Activated CD4-positive, alpha-beta memory T cell treated with anti-CD3 and anti-CD28 coated beads, Interleukin-2, amount 10 ng/mL, durations not matched to agents 7 days and 5 days (primary cell): ENCODE measurements at places on chromosomes 6 and 20. TPM values are rescaled to one million over a fixed set of nuclear protein-coding genes. Genes with fewer than 3 reads are reported as not detected.
A peak's percentile ranks its signal among the peaks of the same experiment; 100 is the strongest.

DNA sequence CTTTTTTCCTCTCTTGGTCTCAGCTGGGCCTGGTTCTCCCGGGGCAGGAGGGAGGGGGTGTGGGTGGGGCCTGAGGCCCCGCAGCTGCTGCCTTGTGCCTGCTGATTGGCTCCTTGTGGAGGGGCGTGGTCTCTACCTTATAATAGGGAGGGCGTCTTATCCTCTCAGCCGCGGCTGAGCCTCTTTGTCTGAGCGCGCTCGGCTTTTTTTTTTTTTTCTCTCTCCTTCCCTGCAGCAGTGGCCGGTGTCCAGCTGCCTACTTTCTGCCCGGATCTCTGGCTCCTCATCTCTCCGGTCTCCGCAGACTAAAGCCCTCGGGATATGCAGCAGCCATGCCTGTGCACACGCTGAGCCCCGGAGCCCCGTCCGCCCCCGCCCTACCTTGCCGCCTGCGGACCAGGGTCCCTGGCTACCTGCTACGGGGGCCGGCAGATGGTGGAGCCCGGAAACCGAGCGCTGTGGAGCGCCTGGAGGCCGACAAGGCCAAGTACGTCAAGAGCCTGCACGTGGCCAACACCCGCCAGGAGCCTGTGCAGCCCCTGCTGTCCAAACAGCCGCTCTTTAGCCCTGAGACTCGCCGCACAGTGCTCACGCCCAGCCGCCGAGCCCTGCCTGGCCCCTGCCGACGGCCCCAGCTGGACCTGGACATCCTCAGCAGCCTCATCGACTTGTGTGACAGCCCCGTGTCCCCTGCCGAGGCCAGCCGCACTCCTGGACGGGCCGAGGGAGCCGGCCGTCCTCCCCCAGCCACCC is 11.1 kb downstream of the FAM110A start:
- no peaks in the 10 kb centered on the region for H3K27me3 ChIP-seq
- H3K4me3 ChIP-seq: peak overlapping the region; percentile 89
- peak overlapping the region; percentile 69 for H3K27ac ChIP-seq
- peaks cover 30% of the 10 kb centered on the region for H3K36me3 ChIP-seq
- H3K4me1 ChIP-seq: peaks cover 54% of the 10 kb centered on the region
- DNase-seq: peak; percentile 91

Gene FRK
- 0.03 TPM for total RNA-seq

Gene EBF4
- 2.7 TPM for total RNA-seq

Gene TMEM14A
- total RNA-seq: 23.5 TPM

Gene CCN5
- not detected for total RNA-seq

DNA sequence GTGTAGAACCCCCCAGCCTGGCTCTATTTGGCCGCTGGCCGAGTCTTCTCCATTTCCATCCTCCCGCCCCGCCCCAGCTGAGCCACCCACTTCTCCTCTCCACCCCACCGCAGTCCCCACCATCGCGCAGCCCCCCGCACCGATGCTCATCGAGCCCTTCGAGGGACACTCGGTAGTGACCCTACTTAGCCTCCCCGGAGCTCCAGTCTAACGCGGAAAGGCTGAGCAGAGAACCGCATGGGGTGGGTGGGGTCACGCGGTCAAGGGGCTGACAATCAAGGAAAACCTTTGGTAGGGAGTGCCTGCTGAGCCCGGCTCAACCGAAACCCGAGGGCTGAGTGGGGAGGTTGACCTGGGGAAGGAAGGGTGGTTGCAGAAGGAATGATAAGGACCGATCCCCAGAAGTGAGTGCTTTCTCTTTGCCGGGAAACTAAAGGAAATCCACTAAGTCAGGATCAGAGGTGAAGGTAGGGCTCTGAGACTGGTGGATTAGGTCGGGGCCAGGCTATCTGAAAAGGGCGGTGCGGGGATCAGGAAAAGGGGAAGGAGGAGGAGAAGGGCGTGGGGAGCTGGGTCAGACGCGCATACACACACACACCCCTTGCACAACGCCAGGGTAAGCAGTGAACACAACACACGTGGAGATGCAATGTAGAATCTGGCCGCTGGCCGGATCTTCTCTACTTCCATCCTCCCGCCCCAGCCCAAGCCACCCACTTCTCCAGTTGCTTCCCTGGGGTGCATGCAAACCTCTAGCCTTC is 49.8 kb downstream of the CPXM1 start:
- peaks cover 24% of the 10 kb centered on the region for H3K4me1 ChIP-seq
- H3K36me3 ChIP-seq: no peaks in the 10 kb centered on the region
- DNase-seq: no peak
- no peak overlapping the region for H3K27ac ChIP-seq
- H3K27me3 ChIP-seq: peaks cover 59% of the 10 kb centered on the region
- H3K4me3 ChIP-seq: peak overlapping the region; percentile 48

Gene WASF1
- total RNA-seq: 0.48 TPM

GRCh38 chr20:57777911-57778310 is 68.1 kb upstream of the PMEPA1 start:
- H3K4me1 ChIP-seq: no peaks in the 10 kb centered on the region
- peaks cover 20% of the 10 kb centered on the region for H3K27me3 ChIP-seq
- no peak overlapping the region for H3K4me3 ChIP-seq
- no peak overlapping the region for H3K27ac ChIP-seq
- no peaks in the 10 kb centered on the region for H3K36me3 ChIP-seq

GRCh38 chr6:2971420-2972218 is at the start of gene SERPINB6:
Gene SERPINB6, minus strand, starts transcription at chr6:2971567. Its CDS starts 12,235 bp downstream, at chr6:2959332.
- peaks cover 38% of the 10 kb centered on the region for H3K27me3 ChIP-seq
- peak within 1 kb of the TSS; percentile 49 for H3K27ac ChIP-seq
- H3K4me3 ChIP-seq: peak within 1 kb of the TSS; percentile 79

- peaks cover 73% of the 10 kb centered on the region for H3K36me3 ChIP-seq
- no peak overlapping the region for H3K27ac ChIP-seq
- DNase-seq: no peak
- H3K4me3 ChIP-seq: no peak overlapping the region
Observed at GRCh38 chr20:51462566-51463276, 79.8 kb downstream of the NFATC2 start.

- no peaks in the 10 kb centered on the region for H3K27me3 ChIP-seq
- DNase-seq: no peak
- H3K36me3 ChIP-seq: peaks cover 23% of the 10 kb centered on the region
- no peaks in the 10 kb centered on the region for H3K4me1 ChIP-seq
- no peak overlapping the region for H3K27ac ChIP-seq
Observed at GRCh38 chr6:127737768-127738167, 160.8 kb downstream of the C6orf58 start.

- no peak overlapping the region for H3K27ac ChIP-seq
- DNase-seq: no peak
Observed at GRCh38 chr6:131931063-131931750, 20.0 kb downstream of the CCN2 start.

DNA sequence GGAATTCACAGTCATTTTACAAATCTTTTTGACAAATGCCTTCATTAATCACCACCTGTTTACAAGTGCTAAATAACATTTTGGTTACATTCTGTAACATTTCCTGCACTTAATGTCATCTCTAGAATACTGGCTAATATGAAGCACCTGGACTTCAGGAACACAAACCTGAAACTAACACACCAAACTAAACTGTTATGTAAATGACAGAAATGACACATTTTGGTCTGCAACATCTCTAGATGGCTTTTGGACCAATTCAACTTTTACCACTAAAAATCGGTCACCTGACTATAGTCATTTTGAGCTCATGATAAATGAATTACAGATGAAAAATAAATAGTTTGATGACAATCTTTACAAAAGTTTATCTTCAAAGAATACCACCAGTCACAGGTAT is 80.6 kb downstream of the ATG5 start:
- H3K36me3 ChIP-seq: peaks cover 53% of the 10 kb centered on the region
- no peaks in the 10 kb centered on the region for H3K27me3 ChIP-seq
- no peak overlapping the region for H3K4me3 ChIP-seq
- no peak for DNase-seq
- H3K27ac ChIP-seq: no peak overlapping the region
- H3K4me1 ChIP-seq: peaks cover 24% of the 10 kb centered on the region

DNA sequence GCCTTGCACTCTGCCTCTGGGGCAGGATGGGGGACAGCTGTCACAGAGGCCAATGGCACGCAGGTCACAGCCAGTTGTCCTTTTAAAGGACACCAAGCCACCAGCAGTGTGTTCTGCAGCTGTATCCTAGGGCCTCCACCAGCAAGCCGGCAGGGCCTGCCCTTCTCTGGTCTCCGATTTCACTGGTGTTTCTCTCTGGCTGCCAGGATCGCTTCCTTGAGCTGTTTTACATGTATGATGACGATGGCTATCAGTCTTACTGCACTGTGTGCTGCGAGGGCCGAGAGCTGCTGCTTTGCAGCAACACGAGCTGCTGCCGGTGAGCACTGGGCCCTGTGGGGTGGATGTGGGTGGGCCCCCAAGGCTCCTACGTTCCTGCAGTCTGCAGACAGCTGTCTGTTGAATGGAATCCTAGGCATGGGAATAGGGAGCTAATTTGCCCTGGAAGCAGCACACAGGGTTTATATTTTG is 22.7 kb upstream of the MAPRE1 start:
- H3K27me3 ChIP-seq: no peaks in the 10 kb centered on the region
- no peaks in the 10 kb centered on the region for H3K36me3 ChIP-seq

Gene CASS4
- total RNA-seq: 13.2 TPM

Gene DYNLT2
- 1.7 TPM for total RNA-seq

GRCh38 chr6:36752886-36753506 is 55.4 kb downstream of the RAB44 start:
- DNase-seq: no peak
- H3K4me1 ChIP-seq: peaks cover 66% of the 10 kb centered on the region
- H3K36me3 ChIP-seq: peaks cover 21% of the 10 kb centered on the region
- no peak overlapping the region for H3K4me3 ChIP-seq

Gene EMILIN3
- not detected for total RNA-seq

GRCh38 chr20:56715309-56715708 is 86.2 kb downstream of the TFAP2C start:
- no peak overlapping the region for H3K4me3 ChIP-seq
- DNase-seq: no peak
- no peak overlapping the region for H3K27ac ChIP-seq
- no peaks in the 10 kb centered on the region for H3K36me3 ChIP-seq

DNA sequence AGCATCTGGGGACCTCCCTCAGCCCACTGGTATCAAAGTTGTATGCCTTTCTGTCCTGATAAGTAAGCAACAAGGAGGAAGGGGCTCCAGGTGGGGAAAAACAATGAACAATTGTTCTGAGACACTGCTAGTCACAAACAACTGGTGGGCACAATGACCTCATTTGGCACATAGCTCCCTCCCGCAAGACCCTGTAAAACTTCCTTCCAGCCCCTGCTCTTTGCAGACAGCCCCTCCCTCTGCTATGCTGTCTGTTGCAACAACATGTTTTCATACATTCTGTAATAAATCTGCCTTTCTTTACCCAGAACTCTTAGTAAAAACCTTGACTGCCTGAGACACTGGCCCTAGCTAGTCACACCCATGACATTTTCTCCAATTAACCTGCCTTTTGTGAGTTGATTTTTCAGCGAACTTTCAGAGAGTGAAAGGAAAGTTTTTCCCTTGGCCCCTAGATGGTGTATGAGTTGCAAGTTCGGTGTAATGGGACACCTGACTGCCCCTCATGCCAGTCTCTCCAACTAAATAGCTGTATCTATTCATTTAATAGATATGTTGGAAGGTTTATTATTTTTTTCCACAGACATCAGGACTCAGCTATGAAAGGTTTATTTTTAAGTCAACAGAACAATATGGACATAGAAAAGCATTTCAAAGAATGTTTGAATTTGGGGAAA is 142.3 kb upstream of the SLC22A16 start:
- H3K4me3 ChIP-seq: no peak overlapping the region
- H3K27ac ChIP-seq: no peak overlapping the region
- no peaks in the 10 kb centered on the region for H3K27me3 ChIP-seq
- H3K4me1 ChIP-seq: peaks cover 26% of the 10 kb centered on the region

- no peak for DNase-seq
- no peaks in the 10 kb centered on the region for H3K36me3 ChIP-seq
- no peaks in the 10 kb centered on the region for H3K4me1 ChIP-seq
- no peak overlapping the region for H3K4me3 ChIP-seq
Observed at GRCh38 chr6:79467716-79468115, 69.5 kb downstream of the LCA5 start.

Gene PRSS16
- 1.3 TPM for total RNA-seq

DNA sequence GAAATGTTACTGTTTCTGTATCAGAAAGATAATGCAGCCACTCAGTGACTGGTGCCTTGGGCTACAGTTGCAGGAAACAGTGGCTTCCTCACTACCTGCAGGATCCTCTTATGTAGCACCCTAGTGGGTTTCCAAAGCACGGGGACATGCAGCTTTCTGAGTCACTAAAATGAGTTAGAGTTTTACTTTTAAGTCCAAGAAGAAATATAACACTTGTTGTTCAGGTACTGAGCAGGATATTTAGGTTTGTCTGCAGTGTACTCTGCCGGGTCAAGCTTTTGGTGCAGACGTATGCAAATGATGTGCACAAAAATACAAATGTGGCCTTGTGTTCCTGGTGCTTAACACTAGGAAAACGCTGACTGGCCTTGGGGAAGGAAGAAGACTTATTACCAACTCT is 22.0 kb downstream of the ACSS1 start:
- peaks cover 28% of the 10 kb centered on the region for H3K4me1 ChIP-seq
- peak overlapping the region; percentile 29 for H3K27ac ChIP-seq
- no peaks in the 10 kb centered on the region for H3K27me3 ChIP-seq
- no peaks in the 10 kb centered on the region for H3K36me3 ChIP-seq
- H3K4me3 ChIP-seq: no peak overlapping the region

DNA sequence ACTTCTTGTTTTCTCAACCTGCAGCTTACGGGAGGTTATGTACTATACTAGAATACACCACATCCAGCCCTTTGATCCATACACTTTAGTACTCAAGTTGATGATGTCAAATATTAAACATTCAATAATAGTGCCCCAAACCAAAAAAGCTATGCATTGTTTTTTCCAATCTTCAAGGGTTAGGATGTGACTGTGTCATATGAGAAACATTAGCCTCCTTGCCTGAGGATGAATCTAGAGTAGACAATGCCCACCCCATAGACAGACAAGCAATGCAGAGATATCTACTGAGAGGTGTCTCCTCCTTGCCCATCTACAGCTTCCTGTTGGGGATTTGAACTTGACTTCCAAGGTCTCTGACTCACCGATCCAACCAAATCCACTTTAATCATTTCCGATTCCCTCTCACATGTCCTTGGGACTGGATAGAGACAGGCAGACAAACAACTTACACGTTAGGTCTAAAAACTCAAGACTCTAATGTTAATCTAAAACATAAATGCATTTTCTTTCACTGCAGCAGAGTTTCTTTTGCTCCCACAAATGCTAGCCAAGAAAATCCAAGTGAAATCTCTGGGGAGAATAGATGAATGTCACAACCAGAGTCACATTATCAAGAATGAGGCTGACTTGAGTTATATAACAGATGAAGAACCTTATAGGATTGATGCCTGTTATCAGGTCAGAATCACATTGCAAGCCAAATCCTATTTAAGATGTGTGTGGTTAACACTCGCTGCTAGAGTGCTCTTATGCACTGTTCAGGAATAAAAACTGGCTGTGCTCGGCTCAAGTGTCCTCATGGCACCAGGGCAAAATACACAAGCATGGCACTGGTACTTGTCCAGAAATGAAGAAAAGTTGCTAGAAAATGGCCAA is 75.5 kb upstream of the TNFAIP3 start:
- no peaks in the 10 kb centered on the region for H3K36me3 ChIP-seq
- peak overlapping the region; percentile 23 for H3K27ac ChIP-seq
- no peaks in the 10 kb centered on the region for H3K27me3 ChIP-seq
- no peak for DNase-seq

Gene EFCAB8
- total RNA-seq: 0.55 TPM
